CD4-positive, alpha-beta T cell (primary cell): ENCODE measurements at places on chromosomes 7 and 10.

- no peak for DNase-seq
Measured at GRCh38 chr10:122561212-122561611, 658 bp downstream of the DMBT1 start.

- no peak for DNase-seq
Measured at GRCh38 chr7:37275078-37275710, 173.5 kb downstream of the ELMO1 start.

DNA sequence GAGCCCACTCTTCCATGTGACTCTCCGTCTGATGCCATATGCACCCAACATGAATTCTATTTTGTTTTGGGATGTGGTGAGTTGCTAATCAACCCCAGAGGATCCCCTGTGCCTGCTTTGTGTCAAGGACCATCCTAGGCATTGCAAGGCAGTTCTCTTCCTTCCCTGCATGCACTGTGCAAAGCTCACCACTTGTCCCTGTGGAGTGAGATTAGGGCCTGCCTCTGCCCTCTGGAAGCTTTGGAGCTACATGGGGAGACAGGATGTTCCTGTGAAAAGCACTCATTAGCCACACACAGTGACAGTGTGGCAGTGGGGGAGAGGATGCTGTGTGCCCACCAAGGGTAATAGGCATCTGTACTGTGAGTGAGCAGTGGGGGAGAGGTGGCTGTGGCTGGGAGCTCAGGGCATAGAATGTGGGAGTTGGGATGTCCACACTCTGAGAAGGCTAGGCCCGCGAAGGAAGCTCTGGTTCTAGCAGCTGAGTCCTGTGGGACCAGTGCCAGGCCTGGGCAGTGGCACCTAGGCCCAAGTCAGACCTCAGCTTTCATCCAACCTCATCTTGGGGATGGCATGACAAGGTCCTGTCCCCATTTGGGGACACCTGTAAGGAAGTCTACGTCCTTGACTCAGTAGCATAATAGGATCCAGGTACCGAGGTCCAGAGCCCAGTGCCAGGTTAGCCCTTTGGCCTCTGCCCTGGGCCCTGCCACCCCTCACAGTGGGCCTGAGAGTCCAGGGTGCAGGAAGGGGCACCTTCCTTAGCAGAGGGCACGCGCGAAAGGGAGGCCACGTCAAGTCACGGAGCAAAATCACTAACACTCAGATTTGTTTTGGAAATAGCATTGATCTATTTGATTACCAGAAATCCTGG, 6.6 kb downstream of the ADRA2A start:
- no peak for DNase-seq

DNA sequence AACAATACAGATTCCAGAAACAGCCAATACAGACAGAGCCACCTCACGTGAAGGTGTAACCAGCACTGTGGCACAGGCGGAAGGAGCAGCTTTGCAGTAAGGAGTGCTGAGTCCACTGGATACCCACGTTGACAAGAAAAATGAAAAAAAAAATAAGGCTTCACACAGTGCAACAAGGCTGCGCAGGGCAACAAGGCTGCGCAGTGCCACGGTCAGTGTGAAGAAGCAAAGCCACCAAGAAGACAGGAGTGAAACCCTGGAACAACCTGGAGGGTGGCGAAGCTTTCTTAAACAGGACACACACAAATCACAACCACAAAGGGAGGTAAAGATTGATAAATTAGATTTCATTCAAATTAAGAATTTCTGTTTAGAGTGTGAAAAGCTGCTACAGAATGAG, 204.0 kb downstream of the MAD1L1 start:
- DNase-seq: no peak

GRCh38 chr10:129552119-129552518, 85.1 kb downstream of the MGMT start:
- no peak for DNase-seq

GRCh38 chr7:93316730-93317129, 84.6 kb downstream of the VPS50 start:
- no peak for DNase-seq

- DNase-seq: no peak
Measured at GRCh38 chr10:104325436-104326435, 12.5 kb downstream of the ITPRIP start.

- no peak for DNase-seq
Measured at GRCh38 chr7:156753630-156754029, 113.1 kb downstream of the RNF32 start.

DNA sequence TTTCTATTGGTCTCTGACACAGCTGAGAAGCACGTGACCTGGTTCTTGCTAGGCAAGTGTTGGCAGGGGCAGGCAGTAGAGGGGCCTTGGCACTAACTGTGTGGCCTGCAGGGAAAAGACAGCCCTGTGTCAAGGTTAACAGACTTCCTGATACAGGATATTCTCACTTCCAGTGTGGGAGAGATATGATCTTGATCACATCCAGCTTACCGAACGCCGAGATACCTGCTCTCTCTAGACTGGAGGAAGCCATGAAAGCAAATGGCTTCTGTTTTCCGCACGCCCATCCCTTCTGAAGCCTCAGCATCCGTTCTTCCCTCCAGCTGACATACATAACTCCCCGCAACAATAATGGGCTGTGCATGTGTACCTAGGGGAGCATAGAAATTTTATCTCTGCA, 79.4 kb downstream of the VSTM4 start:
- no peak for DNase-seq

DNA sequence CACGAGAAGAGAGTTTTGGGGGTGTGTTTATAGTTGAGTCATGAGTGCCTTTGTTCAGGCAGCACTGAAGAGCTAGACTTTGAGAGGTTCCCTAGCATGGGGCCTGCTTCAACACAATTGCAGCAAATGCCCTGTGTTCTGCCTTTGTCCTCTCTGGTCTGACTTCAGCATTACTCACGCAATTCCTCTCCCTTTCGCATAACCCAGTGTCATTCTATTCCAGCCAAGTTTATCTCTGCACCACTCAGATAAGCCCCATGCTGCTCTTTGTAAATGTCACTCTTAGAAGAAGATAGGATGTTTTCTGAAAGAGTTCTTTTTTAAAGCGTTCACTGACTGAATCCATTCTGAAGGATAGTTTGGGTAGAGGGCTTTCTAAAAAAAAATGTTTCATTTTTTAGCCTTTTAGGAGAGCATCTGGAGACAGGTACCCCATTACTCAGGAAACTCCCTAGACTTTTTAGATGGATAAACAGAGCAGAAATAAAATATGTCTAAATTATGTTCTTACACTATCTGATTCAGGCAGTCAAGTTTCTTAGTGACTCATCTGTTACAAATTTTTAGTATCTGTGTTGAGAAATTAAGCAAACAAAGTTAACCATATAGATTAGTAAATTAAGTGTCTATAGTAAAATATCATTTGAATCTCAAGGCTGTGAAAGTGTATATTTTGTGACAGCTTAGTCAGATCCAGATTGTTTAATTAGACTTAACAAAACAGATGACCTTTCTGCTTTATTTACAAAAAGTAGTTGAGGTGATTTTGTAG, 318.5 kb downstream of the GPR158 start:
- no peak for DNase-seq

DNA sequence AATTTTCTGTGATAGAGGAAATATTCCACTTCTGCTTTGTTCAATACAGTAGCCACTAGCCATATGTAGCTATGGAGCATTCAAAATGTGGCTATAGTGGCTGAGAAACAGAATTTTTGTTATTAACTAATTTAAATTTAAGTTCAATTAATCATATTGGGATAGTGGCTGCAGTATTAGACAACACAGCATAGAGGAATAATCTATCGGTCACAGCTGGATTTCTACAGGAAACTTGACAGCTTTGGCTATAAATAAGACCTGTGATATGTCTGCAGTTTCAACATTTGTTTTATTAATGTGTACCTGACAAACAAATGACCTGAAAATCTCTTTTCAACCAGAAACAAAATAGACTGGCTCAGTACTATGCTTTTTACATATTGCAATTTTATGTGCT, 953.2 kb downstream of the CNTNAP2 start:
- DNase-seq: no peak

- no peak for DNase-seq
Measured at GRCh38 chr10:23294638-23295247, 49.9 kb downstream of the C10orf67 start.
